ENCODE measurements at places on chromosomes 3 and 15.

DNA sequence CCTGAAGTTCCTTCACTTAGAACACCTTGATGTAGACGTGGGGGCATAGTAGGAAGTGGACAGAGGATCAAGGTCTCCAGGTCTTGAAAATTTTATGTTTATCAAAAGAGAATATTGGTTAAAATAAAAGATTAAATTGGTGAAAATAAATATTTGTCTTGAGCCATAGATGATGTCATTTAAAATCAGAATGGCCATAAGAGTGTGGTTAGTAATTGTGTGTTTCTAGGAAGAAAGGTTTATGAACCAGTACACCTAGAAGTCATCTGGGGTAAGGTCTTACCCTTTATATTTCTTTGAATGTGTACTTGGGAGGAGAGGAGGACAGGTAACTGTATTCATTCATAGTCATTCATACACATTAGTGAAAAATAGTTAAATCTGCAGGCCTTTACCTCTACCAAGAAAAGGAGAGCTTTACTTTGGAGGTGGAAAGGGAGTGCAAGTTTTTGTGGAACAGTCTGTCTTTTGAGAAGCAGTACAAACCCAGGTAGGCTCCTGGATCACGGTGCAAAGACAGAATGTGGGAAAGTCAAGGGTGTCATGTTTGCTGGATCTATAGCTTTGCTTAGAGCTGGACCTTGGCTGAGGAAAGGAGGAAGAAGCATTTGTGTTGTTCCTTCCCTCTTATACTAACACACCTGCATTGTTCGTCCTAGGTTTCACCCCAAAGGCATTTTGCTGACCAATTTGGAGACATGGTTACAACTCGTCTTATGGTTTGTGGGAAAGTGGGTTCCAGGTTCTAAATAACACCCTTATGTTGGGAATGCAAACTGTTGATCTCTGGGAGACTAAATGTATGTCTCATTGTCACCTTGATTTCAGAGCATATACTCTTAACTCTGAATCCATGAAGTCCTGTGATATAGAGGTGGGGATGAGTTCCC, 6.2 kb downstream of the SCAANT1 start:
- no peak for DNase-seq

DNA sequence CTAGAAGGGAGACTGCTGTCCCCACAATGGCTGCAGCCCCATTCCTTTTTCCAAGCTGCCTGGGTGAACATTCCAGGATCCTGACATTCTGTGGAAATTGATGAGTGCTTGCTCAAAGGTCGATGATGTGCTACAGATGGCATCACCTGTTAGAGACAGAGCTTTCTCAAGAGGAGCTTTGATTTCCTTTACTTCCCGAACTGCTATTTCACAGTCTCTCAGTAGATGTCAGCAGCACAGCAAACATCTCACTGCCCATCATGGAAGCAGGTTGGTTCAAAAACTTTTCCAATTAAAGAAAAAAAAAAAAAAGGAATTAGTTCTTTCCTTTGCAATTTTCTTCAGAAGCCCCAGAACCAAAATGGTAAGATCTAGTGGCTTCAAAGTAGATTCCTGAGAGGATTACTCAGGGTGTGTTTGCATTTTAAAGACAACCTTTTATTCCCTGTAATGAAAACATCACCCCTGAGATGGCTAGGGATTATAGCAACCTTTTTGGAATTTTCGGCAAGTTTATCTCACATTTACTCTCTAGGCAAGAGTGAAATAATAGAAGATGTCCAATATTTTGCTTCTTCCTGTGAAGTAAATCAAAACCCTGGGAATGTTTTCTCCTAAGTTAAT, 44.8 kb downstream of the POLR2M start:
- no peak for DNase-seq

DNA sequence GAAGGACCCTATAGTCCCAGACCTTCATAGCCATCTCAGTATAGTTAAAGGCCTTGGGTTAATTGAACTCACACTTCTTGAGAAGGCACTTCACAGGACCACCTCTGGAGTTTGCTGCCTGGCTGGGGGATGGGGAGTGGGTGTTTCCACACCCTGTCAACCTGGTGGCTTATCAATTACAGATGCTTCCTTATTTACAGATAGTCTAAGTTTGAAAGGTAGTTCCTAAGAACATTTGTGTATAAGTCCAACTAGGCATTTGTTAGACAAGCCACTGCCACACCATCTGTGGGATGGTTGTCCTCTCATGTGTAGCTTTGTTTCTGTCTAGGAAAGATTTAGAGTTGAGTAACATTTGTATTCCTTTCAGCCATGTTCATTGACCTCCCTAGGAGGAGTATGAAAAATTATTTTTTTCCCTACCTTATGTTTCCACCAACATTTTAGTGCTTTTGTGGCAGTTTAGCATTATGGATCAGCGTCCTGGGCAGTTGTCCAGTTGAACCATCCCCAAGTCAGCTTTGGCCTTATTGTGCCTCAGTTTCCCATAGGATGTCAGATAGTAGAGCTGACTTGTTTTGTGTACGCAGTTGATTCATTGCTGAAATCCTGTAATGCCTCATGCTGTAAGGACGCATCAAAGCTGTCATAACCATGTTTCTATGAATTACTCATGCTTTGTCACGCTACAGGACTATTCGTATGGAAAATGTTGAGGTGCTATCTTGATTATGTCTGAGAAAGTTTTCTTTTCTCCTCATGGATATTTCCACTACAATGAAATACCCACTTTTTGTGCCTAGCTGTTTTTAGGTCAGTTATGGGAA, 21.2 kb upstream of the SIAH2 start:
- peak; percentile 36 for DNase-seq

DNA sequence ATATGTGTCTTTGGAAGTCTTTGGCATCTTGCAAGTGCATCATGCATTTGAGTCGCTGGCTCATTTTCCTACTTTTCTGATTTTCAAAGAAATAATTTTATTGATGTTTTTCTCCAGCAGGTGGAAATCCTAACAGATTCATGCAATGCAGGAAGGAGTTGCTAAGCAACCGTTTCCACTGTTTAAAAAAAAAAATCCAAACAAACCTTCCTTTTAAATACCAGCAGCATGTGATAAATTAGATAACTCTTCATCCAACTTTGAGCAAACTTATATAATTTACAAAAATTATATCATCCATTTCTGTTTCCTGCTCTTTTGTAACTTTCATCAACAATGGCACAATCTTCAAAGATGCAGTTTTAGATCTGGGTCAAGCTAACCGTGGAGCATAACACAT, 364.1 kb downstream of the MFSD1 start:
- no peak for DNase-seq

DNA sequence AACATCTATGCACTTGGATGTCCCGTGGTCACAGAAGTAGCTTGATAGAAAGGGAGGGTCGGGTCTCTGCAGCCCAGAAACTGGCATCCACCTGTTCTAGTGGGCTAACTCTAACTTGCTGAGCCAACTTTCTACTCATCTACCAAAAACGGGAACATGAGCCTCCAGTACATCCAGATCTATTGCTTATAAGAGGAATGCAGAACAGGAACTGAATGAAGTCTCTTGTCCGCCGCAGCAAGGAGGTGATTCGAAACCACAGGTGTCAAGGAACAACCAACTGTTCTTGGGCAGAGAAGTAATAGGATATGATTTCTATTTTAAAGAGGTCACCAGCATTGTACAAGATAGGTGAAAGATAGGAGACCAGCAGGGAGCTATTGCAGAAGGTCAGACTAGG, 17.9 kb downstream of the TERC start:
- DNase-seq = no peak

DNA sequence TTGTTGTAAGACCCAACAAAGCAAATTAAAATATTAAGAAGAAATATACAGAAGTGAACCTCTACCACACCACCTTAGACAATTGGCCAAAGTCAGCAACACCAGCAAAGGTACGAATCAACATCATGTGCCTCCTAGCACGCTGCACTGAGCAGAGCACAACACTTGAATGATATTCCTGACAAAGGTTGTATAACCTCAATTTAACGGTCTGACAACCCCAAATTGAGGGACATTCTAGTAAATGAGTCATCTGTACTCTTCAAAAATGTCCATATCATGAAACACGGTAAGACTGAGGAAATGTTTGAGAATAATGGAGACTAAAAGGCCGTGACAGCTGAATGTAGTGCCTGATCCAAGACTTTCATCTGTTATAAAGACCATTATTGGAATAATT, 41.3 kb upstream of the TNFSF10 start:
- DNase-seq = no peak

GRCh38 chr3:9146367-9147071, 102.9 kb downstream of the SRGAP3 start:
- no peak for DNase-seq

- DNase-seq = peak; percentile 11
These were observed 37.1 kb upstream of the SLC4A7 start for GRCh38 chr3:27521179-27521871.

DNA sequence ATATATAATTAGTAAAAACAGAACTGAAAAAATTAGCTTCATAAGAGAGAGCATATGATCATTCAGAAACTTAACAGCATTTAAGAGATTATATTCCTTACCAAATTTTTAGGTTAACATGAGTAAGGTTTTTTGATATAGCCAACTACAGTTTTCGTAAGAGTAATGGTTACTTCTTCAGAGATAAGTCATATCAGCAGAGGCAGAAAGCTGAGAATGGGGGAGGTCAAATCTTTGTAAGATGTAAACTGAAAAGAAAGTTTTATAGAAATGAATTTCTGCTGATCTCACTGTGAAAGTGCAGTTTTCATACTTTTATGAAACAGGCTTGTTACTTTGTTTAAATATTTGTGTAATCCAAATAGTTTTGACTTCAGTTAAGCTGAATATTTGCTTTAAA, 193.3 kb downstream of the ZBTB20 start:
- no peak for DNase-seq

GRCh38 chr15:44633603-44634002, 29.9 kb downstream of the SPG11 start:
- DNase-seq = peak; percentile 18

GRCh38 chr3:161559177-161559998, 62.8 kb downstream of the OTOL1 start:
- DNase-seq = no peak

GRCh38 chr3:50245251-50245745, 9.3 kb downstream of the GNAI2 start:
- no peak for DNase-seq

DNA sequence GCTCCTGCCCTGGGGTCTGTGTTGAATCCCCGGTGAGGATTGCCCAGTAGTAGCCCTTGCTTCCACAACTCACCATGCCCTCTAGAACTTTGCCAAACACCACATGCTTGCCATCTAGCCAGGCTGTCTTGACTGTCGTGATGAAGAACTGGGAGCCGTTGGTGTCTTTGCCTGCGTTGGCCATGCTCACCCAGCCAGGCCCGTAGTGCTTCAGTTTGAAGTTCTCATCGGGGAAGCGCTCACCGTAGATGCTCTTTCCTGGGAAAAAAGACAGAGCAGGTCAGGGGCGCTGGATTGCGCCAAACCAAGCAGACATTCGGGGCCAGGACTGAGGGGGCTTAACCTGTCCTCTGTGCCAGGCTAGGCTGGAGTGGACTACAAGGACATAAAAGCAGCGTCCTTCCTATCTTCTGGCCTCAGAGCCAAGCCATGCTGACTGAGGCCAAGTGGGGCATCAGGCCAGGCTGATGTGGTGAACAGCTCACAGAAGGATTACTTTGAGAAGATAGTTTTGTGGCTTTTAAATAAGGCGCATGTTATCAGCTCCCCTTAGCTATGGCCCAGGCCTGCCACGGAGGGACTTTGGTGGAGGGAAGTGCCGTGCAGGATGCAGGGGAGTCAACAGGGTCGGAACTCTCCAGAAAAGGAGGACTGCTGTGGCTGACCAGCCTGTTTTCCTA, 5.3 kb downstream of the SNX22 start:
- no peak for DNase-seq

- DNase-seq = no peak
These were observed 39.6 kb downstream of the METTL6 start for GRCh38 chr3:15387735-15388134.

DNA sequence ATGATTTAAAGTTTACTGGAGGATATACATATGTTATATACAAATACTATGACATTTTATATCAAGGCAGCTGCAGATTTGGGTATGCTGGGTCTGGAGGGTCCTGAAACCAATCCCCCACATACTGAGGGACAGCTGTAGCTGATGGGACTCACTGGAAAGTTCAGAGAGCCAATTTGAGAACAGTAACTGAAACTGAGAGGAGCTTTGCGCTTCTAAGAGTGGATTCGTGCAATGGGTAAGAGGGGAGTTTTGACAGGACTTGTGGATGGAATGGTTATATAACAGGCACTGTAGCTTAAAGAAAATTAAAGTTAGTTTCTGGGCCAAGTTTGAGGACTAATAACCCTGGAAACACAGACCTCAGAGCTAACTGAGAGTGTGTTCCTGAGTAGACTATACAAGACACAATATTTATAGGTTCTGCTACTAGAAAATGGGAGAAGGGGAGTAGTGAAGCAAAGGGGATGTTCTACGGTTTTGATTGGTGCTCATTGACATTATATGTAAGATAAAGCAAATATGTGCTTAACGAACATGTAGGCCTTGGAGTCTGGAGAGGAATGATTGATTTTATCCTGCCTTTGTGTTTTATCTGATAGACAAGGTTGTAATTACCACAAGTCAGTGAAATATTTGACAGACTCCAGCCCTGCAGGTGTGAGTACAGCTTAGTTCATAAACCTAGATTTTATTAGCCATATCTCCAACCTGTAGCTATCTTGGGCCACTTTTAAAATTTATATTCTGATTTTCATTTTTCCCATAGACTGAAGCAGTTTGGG, 4.8 kb upstream of the ZMAT3 start:
- no peak for DNase-seq

DNA sequence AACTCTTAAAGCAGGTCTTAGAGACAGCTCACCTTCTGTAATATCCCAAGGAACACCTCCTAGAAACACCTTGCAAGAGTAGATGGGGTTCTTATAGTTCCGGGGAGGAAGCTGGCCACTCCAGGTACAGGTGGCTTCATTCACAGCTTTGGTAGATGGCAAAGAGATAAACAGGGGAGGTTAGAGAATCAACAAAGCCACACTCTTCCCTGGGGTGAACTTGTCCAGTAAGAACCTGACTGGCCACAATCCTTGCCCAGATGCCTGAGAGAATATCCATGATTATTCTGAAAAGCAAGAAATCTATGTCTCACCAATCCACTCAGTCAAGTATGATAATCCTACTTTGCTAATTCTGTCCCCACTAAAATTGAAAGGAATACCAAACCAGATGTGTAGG, 13.6 kb upstream of the RPS17 start:
- no peak for DNase-seq

DNA sequence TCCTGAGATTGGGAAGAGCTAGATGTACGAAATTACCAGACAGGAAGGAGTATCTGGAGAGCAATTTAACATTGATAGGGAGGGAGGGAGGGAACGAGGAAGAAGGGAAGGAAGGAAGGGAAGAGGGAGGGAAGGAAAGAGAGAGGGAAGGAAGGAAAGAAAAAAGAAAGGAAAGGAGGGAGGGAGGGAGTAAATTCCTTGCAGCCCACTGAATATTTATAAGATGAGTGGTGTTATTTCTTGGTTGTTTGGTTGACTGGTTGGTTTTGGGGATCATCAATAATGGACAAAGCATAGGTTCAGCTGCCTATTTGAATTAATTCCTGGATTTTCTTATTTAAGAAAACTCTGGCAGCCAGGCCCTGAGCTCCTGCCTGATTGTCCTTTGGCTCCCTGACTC, 15.5 kb upstream of the TSEN2 start:
- no peak for DNase-seq

- peak; percentile 69 for DNase-seq
These were observed 2.5 kb upstream of the MST1R start for GRCh38 chr3:49906073-49906743.
